ENCODE measurements at places on chromosomes 1 and 21.

DNA sequence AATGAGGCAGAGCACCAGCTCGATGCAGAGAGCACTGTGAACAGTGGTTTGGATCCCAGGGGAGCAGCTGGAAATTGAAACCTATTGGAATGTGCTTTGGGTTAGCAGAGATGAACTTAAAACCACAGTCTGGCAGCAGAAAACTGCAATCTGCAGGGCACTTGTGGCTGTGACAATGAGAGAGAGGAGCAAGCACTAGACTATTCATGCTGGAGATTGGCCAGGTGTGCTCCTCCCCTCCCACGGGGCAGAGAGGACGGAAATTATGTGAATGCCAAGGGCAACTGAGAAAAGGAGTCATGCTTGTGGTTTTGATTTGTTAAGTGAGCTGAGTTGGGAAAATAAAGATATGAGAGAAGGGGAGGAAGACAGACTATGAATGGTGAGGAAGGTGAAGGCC lies 38.1 kb downstream of the HSD3B2 start:
- DNase-seq, result no peak

DNA sequence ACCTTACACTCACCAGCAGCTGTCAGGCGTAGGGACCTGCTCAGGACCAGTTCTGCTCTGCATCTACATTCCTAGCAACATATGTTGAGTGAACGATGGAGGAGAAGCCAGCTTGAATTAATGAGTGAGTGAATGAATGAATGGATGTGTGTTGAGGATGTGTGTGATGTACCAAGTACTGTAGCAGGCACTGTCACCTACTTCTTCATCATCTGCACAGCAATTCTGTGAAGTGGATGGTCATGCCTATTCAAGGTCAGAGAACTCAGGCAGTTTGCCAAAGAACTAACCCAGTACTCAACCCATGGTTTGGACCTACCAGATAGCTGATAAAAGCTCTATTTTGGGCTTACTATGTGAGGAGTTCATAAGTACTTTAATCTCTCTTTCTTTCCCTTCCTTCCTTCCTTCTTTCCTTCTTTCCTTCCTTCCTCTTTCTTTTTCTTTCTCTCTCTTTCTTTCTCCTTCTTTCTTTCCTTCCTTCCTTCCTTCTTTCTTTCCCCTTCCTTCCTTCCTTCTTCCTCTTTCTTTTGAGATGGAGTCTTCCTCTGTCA lies 56.9 kb downstream of the ATP1A1 start:
- no peak for DNase-seq

- DNase-seq, result no peak
Measured at GRCh38 chr1:214107322-214108096, 119.7 kb downstream of the PROX1 start.

DNA sequence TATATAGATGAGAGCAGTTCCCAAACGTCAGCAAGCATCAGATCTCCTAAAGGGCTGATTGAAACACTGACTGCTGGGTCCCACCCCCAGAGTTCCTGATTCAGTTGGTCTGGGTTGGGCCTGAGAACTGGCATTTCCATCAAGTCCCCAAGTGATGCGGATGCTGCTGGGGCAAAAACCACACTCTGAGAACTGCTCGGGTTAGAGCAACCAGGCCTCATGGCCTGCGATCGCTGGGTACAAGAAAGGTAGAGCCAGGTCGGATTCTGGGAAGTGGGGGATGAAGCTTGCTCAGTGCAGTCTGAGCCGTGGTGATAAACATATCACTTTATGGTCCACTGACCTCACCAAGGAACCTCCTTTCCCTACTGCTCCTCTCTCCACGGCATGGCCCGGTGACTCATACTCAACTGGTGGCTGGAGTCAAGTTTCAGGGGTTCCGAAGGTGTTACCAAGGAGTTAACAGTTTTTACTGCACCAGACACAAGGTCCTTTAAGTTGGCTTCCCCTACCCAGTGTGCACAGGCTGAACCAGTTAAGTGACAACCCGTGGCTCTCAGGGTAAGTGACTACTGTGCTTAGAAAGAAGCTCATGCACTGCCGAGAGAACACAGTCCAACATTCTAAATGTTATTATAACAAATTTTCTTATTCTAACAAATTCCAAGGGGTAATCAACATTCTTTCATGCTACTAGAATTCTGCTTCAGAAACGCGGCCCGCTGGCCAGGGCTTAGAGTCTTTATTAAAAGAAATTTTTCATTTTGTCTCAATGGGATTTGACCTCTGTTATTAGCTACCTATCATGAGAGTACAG lies 153.5 kb downstream of the TGFBR3 start:
- DNase-seq, result no peak

DNA sequence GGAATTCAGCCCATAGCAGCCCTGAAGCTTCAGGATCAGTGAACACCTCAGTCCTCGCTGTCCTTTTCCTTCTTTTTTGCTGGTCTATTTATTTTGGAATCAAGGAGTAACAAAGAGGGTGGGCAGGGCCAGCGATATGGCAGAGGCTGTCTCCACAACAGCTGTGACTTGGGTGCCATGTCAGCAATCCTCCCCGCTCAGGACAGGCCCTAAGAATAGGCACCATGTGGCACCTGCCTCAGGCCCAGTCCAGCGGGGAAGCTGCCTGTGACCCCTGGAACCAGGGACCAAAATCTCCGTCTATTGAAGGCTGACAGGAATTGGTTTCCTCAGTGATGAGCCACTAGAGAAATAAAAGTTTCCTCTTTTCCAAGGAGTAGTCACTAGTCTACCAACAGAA lies 58.6 kb upstream of the TNR start:
- no peak for DNase-seq

DNA sequence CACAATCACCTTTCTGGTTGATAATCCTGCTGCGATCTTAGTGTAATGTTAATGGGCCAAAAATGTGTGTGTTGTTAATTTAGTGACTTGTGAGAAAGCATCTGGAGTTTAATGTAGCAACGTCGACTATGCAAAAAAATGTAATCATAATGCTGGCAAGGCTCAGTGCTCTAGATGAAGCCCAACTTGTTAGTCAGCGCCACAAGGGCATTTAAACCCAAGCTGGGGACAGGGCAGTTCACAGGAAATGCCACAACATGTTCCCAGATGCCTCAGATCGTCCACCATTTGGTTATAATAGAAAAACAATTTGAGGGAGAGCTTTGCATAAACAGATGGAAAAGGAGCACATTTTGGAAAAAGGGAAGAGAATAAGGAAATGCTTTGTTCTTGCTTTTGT lies 585.4 kb upstream of the PLXNA2 start:
- no peak for DNase-seq

DNA sequence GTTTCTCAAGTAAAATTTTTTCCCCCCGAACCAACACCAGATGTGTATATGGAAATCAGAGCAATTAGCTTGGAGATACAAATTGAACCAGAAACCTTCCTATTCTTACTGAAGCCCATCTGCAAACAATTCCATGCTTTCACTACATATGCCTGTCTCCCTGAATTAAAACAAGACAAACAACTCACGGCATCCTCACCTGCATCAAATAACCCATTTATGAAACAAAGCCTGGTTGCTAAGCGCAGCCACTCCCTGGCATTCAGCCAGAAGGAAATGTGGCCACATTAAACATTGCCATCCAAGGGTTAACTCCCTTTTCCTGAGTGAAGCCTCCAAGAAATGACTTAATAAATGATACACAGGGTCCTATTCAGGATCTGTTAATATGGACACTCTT lies 55.3 kb downstream of the APP start:
- DNase-seq, result no peak

DNA sequence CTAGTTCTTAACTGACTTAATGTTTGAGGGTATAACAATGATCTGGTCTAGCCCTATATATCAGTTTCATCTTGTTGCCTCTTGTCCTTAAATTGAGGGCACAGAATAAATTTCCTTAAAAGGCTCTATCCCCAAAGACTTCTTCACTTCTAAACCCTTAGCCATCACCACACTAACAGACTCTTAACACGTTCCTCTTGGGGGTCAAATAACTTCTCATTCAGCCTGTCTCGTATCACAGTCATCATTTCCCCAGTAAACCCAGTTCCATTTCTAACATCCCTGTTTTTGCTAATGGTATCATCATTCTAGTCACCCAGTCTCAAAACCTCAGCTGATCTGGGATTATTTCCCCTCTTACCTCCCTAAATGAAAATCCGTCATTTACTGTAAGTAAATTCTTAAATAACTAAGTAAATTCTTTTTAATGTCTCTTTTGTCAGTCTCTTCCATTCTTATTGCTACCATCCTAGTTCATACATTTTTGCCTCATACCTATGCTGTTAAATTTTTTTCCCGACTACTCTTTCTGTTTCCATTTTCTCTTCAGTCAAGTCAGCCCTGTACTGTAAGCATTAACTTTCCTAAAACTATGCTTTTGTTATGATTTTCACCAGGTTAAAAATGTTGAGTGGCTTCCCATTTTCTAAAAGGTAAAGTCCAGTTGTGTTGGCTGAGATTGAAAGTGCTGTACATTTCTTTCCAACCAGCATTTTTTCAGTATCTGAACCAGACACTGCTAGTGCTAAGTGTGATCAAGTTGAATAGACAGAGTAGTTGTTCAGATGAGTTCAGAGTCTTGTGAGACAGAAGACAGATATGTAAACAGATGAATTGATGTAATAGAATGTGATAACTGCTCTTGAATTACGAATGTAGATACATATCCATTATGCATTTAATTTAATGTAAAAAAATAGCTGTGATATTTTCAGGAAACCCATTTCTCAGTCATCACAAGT lies 6.9 kb downstream of the CTTNBP2NL start:
- DNase-seq, result no peak

- DNase-seq, result no peak
Measured at GRCh38 chr1:89759036-89759435, 61.8 kb upstream of the LRRC8D start.

GRCh38 chr1:21651214-21652042 lies 17.7 kb downstream of the RAP1GAP start:
- no peak for DNase-seq

DNA sequence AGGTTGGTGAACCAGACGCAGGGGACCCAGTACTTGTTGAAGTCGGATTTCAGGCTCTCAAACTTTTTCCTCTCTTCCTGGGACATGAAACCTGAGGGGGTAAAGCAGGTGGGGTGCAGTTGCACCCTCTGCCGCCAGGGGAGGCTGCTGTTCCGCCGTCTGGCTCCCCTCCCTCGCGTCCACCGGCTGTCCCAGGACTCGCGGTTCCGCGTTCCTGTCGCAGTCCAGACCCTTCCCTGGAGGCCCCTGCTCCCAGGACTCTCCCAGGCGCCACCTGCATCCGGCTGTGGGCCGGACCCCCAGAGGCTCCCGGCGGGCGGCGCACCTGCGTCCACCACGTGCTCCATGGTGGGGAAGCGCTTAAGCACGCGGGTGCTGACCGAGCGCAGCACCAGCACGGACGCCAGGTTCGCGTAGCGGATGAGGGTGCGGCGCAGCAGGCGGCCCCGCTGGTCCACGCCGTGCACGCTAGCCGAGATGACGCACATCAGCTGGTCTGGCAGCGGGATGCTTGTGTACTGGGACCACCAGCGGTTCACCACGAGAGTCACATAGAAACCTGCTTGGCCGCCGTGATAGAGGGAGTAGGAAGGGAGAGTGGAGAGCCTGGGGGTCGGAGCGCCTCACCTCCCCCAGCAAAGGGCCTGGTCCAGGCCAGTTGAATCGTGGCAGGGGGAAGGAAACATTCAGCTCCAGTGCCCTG lies 1.7 kb downstream of the BEST4 start:
- peak; percentile 94 for DNase-seq

GRCh38 chr1:110645211-110645610 lies 29.5 kb downstream of the KCNA3 start:
- no peak for DNase-seq

DNA sequence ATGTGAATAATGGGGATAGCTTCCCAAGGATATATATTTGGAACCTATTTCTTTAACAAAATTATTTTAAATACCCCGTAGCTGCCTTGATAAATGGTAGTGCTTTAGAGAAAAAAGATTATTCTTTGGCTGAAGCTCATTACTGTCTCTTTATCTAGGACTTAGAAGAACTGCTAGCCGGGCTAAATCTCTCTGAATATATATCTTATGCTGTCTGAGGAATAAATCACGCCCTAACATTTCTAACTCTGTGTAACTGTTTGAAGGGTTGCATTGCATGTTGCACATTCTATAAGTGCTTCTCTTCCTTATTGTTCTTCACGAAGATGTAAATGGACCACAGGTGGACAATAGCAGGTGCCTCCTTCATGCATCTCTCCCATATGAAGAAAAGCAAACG lies 585.0 kb upstream of the ZP4 start:
- DNase-seq, result no peak

GRCh38 chr1:94927405-94928175 lies 680 bp upstream of the CNN3 start:
- DNase-seq, result no peak

- DNase-seq, result no peak
Measured at GRCh38 chr1:225554216-225554812, 98.6 kb downstream of the ENAH start.

GRCh38 chr1:177847843-177848242 lies 122.0 kb downstream of the SEC16B start:
- no peak for DNase-seq

DNA sequence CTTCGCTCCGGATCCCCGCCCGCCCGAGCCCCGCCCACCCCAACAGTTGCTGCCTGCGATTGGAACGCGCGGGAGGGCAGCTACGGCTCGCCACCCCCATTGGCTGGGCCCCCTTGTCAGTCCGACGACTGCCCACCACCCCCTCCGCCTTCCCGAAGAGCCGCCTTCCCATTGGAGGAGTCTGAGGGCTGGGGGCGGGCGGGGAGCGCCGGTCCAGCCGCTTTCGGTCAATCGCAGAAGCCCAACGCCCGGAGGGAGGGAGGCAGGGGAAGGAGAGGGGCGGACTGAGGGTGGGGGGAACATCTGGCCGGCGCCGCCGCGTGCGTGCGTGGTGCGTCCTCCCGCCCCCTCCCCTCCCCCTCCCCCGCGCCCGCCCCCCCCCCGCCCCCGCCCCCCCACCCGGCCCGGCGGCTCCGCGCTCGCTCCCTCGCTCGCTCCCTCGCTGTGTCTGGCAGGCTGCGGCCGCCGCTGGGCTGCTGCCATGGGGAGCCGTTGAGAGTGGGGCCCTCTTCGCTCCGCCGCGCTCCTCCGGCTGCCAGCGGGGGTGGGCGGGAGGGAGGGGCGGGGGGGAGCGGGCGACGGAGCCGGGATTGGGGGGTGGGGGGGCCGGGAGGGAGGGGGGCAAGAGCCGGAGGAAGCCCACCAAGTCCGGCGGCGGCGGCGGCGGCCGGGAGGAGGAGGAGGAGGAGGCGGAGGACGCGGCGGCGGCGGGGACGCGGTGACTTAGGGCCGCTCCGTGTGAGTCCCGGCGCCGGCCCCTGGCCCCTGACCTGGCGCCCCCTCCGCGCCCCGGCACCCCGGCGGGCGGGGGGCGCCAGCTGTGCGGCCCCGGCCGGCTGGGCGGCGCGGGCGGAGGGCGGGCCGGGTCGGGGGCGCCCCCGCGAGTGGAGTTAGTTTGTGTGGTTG lies 2.6 kb upstream of the ZBTB18 start:
- peak; percentile 63 for DNase-seq

DNA sequence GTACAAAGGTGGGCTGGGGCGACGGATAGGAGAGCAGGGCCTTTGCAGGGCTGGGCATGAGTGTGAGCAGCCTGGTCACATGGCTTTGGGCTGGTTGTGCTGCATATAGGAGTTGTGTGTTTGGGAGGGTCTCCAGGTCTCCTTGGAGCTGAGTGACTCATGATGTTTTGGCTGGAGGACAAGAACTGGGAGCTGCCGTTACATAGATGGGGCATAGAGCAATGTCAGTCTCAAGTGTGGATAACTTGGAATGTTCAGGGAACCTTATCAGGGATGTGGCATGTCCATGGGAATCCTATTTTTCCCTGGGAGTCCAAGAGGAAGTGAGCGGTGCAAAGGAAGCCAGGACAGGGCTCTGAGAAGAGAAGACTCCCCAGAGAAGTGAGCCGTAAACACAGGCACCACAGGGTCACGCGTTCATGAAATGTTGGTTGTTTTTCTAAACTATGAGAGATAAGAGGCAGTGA lies 136.4 kb upstream of the KCNE2 start:
- DNase-seq, result no peak
